ENCODE measurements at places on chromosomes 3 and 15. TPM values are rescaled to one million over a fixed set of nuclear protein-coding genes. Genes with fewer than 3 reads are reported as not detected.

Gene IGSF10
- total RNA-seq: 61.5 TPM

- DNase-seq: no peak
Measured at GRCh38 chr3:131356006-131356595, 25.5 kb upstream of the NUDT16 start.

GRCh38 chr3:69848113-69848512 is 108.8 kb downstream of the MITF start:
- no peak for DNase-seq

- no peak for DNase-seq
Measured at GRCh38 chr3:48187579-48188265, 495 bp downstream of the CDC25A start.

DNA sequence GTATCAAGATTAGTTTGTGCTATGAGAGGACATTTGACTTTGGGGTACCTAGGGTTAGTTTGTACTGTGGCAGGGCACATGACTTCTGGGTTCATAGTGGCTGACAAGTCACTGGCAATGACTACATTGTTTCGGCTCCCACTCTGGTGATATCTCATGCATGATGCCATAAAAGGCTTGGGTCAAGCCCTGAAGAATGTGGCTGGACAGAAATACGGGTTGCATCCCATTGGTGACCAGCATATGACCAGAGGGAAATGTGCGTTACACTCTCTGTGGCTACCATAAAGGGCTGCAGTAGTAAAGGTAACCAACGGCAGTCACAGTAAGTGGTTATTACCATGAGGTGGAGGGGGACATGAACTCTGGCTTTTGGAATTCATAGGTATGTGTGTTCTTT is 18.4 kb downstream of the THOC7 start:
- DNase-seq: no peak

Gene IL17RE
- total RNA-seq: 6.3 TPM

Gene AADACL2
- 21.6 TPM for total RNA-seq

- DNase-seq: no peak
Measured at GRCh38 chr15:55827955-55828354, 85.0 kb upstream of the PRTG start.

- DNase-seq: peak; percentile 78
Measured at GRCh38 chr15:49624056-49624455, 3.2 kb downstream of the DTWD1 start.

Gene APOD
- total RNA-seq: 24.9 TPM

Gene CNTN4
- 24.4 TPM for total RNA-seq

DNA sequence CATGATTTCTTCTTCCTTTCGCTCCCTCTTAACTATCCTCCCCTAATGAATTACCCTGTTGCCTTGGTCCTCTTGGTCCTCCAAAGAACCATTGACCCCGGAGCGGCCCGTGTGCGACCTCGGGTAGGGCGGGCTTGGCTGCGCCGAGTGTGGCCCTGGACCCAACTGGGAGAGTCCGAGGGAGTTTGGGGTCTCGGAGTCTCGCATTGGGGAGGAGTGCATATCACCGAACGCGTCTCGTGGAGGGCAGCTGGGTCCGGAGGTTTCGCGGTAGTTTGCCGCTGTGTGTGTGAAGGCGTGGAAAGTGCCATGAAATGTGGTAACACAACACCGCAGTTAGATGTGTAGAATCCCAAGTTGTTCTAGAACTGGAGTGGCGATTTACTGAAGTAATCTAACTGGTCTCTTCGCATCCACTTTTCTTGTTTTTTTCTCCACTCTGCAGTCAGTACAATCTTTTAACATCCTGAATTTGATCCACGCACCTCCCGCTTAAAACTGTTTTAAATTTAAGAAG is 363 bp downstream of the GTF2E1 start:
- DNase-seq: peak; percentile 27

DNA sequence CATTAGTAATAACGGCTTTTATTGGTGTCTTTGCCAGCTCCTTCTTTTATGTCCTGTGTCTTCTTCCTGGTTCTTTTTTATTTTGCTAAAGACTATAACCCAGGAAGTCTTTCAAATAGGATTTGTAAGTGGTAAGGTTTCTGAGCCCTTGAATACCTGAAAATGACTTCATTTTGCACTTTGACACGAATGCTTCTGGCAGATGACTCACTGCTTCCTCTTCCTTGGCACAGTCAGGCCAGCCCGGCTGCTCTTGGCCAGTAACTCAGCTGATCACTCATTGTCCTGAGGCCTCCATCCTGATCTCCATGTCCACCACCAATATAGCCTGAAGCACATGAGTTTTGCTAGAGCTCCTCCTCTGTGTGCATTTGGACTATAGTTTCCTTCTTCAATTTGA is 48.7 kb upstream of the NR2E3 start:
- no peak for DNase-seq

Gene GOLGA8S
- total RNA-seq: 0.10 TPM

- DNase-seq: no peak
Measured at GRCh38 chr3:118077332-118077731, 957.3 kb downstream of the IGSF11 start.

Gene RASGRF1
- total RNA-seq: 0.30 TPM

DNA sequence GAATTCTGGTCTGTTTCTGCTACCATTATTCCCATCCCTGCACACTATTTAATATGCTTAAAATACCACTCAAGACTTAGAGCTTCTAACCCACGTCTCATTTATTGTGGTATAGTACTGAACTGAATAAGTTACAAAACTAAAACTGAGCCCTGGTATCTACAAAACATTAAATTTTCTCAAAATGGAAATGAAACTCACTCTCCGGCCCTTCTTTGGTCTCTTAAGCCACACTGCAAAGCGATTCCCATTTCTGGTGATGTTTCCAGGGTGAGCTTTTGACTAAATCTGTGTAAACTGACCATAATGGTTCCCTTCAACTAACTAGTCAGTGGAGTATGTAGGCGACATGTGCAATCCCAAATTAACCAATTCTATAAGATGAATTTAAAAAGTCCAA is 18.6 kb downstream of the KPNA4 start:
- no peak for DNase-seq

DNA sequence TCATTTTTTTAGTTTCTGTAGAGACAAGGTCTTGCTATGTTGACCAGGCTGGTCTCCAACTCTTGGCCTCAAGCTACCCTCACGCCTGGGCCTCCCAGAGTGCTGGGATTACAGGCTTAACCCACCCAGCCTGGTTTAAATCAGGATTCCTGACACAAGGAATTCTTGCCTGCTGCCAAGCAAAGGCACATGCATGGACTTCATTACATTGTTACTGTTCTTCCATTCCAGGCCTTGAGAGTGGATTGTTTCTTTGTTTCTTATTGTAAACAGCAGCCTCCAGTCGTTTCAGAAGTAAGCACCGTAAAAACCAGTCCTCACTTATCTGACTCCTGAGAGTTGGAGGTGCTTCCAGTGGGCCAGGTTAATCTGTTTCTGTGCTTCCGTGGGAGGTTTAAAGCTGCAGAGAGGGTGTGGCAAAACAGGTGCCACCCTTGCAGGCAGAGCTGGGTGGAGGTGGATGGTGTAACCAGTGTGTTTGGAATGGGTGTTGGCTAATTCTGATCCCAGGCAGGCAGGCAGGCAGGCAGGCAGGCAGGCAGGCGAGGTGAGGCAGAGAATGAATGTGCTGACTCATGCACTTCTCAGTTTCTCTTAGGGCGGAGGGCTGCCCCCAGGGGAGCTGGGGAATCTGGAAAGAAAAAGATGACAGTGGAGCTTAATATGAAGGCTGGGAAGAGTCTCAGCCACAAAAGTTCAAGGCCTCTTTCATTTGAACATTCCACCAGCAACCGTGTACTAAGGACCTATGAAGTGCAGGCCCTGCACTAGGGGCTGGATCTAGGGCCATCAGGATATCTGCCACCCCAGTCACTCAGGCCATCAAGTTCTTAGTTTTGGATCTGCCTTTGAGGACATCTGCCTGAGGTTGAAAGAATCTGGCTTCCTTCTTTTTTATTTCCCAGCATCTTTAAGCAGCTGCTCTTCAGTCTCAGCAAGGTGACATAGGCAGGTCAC is 37.0 kb upstream of the CDCP1 start:
- DNase-seq: peak; percentile 42

DNA sequence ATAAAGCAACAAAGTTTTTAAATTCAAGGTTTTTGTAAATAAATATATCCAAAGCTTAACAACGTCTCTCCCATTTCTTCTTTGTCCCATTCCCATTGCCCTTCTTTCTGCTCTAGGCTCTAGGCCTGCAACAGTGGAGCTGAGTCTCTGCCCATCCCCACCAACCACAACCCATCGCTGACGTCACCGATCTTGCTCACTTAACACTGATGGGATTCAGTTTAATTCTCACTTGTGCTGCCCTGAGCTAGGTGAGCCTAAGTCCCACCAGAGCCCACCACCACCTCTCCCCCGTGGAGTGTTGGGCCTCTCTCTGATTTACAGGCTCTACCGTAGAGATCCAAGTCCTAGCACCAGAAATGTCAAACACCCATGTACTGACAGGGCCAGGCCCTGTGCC is 61.3 kb upstream of the RAB6B start:
- DNase-seq: no peak

Gene CNTN3
- 21.7 TPM for total RNA-seq

Gene NLGN1
- total RNA-seq: 9.5 TPM

DNA sequence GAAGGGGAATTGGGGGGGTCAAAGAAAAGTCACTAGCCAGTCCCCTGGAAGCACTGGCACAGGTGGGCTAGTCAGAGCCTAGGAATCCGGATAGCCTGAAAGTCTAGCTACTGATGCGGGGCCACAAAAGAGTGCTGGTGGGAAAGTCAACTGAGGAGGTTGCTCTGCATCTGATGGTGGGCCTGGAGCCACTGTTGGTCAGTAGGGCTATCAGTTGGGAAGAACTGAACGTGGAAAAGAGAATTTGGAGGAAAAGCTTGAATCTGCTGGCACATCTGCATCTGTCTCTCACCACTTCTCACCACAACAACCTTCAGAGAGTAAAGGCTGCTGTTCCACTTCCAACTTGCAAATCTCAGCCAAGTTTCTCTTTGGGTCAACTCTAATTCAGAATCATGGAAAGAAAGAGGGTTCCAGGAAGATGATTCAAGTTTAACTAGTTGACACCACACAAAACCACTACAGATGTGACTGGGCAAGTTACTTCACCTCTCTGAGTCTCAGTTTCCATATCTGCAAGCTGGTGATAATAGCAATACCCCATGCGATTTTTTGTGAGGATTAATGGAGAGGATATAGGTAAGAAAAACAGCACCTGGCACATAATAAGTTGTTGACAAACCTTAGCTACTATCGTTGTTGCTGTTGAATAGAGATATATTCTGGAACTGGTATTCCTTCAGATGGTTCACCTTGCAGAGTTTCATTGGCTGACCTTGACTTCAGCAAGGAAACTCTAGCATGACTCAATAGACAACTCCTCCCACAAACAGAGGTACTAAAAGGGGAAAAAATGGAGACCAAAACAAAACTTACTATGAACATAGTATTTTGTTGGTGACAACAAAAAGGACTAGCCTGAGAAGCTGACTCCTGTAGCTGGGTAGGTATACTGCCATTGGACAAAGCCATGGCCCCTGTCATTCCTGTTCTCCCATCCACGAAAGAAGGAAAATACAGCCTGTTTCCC is 280.2 kb upstream of the STT3B start:
- no peak for DNase-seq

DNA sequence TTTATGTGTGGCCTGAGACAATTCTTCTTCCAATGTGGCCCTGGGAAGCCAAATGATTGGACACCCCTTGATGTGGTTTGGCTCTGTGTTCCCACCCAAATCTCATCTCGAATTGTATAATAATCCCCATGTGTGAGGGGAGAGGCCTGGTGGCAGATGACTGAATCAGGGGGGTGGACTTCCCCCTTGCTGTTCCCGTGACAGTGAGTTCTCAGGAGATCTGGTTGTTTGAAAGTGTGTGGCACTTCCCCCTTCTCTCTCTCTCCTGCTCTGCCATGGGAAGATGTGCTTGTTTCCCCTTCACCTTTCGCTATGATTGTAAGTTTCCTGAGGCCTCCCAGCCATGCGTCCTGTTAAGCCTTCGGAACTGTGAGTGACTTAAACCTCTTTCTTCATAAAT is 60.1 kb upstream of the PARL start:
- no peak for DNase-seq

Data from skin of body (tissue), 3 donors.